ENCODE measurements at places on chromosomes 2 and 18.

DNA sequence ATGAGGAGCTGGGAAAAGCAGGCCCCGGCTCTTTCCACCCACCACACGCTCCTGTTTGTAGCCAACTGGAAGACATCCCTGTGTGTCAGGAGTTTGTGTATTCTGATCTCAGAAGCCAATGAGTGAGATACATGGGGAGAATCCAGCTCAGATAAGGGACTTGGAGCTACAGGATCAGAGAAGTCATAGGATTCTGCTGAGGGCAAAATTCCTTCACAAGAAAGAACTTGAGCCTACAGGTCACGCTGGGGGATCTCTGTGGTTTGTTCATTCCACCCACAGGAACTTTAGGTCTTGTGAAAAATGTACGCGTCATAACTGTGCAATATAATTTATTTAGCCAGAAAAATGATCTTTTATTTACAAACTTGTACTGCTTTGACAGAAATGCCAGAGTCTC lies 80.1 kb upstream of the SMIM21 start:
- peak; percentile 8 for DNase-seq

- DNase-seq, result peak; percentile 63
Observed at GRCh38 chr2:215590010-215590745, 154.3 kb upstream of the FN1 start.

DNA sequence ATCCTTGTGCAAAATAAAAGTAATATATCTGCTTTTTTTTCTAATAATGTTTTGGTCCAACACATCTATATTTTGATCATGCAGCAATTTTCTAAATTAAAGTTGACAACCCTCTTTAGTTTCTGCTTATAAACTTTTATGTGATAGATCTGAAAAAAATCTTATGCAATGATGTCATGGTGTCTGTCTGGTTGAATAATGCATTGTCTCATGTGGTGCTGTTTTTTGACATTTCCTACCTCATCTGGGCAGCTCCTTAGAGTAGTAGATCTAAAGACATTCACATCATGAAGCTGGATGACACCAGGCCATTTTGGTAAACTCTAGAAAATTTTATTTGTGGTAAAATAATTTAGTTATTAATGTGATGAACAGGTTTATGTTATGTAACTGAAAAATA lies 106.8 kb upstream of the FN1 start:
- no peak for DNase-seq

- DNase-seq, result no peak
Observed at GRCh38 chr2:177549171-177549570, 156.6 kb downstream of the AGPS start.

DNA sequence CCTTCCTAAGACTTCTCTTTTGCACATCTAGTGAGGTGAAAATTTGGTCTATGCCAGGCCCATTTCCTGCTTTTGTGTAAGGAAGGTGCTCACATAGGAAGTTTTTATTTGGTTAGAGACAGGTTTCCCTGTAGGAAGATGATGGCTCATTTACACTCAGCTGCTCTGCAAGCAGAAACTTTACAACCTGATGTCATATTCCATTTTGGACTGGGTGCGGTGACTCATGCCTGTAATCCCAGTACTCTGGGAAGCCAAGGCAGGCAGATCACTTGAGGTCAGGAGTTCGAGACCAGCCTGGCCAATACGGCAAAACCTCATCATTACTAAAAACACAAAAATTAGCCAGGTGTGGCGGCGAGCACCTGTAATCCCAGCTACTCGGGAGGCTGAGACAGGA lies 35.8 kb downstream of the CASP10 start:
- DNase-seq, result peak; percentile 24

DNA sequence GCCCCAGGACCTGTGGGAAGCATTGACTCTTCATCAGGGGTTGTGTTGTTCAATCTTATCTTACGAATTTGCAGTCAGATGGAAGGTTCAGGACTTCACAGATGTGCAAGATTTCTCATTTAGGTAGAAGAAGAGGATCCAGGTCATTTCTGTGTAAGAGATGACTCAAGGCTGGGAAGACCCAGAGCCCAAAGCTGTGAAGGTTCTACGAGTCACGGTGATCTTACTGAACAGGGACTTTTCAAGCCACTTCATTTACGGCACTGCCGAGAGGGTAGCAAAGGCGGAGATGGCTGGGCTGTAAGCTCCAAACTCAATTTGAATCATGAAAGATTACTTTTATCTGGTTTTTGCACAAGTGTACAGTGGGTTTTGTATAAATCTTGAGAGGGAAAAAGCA lies 228.0 kb upstream of the MEX3C start:
- no peak for DNase-seq

- DNase-seq, result no peak
Observed at GRCh38 chr18:35408843-35409261, 31.7 kb upstream of the ZNF396 start.

DNA sequence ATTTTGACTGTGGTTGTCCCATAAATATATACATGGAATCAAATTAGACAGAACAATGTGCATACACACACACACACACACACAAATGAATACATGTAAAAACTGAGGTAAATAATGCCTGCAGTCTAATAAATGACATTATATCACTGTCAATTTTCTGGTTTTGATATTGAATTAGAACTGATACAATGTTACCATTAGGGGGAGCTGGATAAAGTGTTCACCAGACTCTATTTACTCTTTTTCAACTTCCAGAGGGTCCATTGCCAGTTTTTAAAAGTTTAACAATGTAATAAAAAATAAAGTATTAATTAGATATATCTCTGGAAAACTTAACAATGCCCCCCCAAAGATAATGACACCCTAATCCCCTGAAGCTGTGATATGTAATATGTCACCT lies 1666.8 kb upstream of the TMEFF2 start:
- DNase-seq, result no peak

DNA sequence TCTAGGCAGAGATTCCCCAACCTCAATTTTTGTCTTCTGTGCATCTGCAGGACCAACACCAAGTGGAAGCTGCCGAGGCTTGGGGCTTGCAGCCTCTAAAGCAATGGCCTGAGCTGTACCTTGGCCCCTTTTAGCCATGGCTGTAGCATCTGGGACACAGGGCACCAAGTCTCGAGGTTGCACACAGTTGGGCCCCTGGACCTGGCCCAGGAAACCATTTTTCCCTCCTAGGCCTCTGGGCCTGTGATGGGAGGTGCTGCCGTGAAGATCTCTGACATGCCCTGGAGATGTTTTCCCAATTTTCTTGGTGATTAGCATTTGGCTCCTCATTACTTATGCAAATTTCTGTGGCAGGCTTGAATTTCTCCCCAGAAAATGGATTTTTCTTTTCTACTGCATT lies 105.7 kb upstream of the LDAH start:
- no peak for DNase-seq

GRCh38 chr2:8534729-8535468 lies 147.0 kb upstream of the ID2 start:
- DNase-seq, result no peak

DNA sequence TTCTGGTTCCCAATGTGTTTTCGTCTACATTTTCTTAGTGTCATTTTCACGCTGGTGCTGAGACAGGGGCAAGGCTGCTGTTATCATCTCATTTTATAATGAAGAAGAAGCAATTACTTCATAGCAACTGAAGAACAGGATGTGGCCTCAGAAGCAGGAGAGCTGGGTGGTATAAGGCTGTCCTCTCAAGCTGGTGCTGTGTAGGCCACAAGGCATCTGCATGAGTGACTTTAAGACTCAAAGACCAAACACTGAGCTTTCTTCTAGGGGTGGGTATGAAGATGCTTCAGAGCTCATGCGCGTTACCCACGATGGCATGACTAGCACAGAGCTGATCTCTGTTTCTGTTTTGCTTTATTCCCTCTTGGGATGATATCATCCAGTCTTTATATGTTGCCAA lies 7.3 kb downstream of the IL36G start:
- DNase-seq, result no peak

Measured in ELR (cell line).